ENCODE measurements at places on chromosomes 4 and X.

DNA sequence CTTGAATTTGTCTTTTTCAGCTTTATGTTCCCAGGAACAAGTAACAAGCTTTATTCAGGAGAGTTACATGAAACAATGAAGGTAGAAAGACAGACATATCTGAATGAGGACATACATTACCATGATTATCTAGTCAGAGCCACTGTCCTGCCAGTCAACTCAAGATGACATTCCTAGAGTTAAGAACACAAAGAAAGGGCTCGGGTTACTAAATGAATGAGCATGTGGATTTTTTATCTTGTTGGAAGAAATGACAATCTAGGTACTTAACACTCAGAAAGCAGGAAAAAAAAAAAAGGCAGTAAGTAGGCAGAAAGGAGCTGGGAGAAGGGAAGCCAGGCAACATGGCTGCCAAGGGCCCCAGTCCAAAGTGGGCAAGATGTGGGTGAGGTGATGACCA is 28.0 kb upstream of the PACRGL start:
- no peak for DNase-seq

DNA sequence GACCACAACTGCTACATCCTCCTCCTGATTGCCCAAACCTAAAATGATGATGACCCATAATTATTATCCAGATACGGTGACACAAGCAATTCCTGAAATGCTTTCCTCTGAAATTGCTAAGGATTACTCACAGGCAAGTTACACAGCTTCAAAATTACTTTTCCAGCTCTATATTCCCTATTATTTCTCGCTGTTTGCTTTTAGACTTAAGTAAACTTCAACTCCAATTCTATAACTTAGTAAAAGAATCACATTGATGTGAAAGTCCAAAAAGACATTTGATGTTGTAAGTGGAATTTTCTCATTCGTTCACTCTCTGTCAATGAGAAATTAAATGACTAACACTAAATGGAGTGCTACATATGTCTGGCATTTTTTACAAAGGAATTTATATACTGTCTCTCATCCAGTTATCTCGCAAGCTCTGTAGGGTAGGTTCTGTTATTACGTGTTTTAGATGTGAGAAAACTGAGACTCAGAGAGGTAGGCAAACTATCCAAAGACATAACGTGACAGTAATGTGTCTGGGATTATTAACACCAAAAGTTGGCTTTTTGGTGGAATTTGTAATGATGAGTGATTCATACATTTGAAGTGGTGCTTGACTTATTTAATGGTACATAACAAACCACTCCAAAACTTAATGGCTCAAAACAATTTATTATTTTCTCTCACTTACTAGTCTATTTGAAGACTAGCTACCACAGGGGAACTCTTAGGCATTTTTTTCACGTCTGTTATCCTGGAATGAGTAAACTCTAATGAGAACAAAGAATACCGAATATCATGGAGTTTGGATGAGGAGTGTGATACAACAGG is 31.5 kb downstream of the PALLD start:
- peak; percentile 82 for DNase-seq

DNA sequence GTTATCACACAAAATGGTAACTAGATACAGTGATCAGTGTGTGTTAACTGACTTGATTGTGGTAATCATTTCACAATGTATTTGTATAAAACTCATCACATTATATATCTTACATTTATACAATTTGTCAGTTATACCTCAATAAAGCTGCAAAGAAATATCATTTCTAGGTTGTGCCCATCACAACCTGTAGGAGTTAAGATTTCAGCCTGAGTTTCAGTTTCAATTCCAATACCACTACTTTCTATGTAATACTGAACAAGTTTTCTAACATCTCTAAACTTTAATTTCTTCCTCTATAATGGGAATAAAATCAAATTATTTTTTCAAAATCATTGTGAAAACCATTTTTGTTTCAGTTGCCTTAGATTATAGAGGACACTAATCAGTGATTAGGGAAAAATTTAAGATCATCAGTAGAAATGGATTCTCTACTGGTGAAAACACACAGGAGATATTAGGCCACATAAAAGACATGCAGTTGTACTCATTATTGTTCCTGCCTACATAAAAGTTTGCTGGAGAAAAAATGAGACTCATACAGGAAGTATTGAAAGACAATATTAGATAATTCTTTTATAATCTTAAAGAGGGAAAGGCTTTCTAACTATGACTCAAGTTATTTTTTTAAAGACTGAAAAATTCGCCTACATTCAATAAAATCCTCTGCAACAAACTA is 18.4 kb upstream of the TBC1D1 start:
- DNase-seq: no peak

DNA sequence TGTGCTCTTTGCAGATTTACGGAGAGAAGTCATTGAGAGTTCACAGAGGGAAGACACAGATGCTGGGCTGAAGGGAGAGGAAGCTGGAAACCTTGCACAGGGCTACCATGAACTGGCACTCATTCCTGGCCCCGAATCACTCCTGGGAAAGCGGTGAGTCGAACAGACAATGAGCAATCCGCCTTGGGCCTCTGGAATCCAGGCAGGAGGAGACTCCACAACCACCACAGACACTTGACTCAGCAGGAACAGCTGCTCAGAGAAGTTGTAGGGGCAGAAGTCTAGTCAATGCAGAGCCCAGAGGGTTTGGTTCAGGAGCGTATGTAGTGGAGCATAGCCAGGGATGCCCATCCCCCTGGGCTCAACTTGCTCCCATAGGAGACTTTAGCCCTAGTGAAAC is 62.8 kb upstream of the GRIA3 start:
- DNase-seq: peak; percentile 49

DNA sequence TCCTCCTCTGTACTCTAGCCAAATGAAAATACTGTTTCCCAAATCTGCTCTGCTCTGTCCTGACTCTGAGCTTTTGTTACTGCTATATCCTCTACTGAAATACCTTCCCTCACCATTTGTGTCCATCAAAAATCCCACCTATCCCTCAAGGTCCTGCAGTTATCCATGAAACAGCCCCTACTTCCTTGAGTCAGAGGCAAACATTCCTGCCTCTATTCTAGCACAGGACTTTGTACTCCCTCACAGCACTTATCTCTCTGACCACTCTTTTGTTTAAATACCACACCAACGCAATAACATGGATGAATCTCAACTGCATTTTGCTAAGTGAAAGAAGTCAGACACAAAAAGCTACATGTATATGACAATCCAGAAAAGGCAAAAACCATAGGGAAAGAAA is 10.5 kb upstream of the RNF128 start:
- DNase-seq: no peak

DNA sequence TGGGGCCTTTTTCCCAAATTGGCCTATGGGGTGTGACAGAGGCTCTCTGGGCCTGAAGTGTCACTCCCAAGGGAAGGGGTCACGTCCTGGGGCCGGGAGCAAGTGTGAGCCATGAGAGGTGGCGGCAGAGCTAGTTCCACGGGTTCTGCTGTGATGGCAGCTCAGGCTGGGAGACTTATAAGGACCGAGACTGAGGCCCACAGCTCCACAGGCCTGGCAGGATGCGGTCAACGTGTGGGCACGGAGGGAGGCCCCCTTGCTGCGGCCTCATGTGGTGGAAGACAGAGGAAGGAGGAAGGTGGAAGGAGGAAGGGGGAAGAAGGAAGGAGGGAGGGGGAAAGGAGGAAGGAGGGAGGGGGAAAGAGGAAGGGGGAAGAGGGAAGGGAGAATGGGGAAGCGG is 7.2 kb upstream of the CPLX1 start:
- DNase-seq: no peak

DNA sequence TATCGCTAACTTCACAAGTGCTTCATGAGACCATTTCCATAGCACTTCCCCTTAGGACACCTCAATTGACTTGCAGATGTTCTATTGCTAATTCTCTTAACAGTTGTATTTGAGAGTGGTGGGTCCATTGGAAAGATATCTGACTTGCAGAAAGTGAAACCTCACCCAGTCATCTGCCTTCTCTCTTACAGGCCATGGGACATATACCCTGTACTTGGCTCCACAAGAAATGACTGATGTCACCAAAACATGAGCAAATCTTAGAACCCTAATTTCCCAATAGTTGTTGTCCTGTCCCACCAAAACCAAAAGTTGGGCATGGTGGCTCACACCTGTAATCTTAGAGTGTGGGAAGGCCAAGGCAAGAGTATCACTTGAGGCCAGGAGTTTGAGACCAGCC is 101.9 kb upstream of the MAML3 start:
- DNase-seq: no peak

GRCh38 chr4:106160560-106160959 is 155.4 kb downstream of the TBCK start:
- no peak for DNase-seq

DNA sequence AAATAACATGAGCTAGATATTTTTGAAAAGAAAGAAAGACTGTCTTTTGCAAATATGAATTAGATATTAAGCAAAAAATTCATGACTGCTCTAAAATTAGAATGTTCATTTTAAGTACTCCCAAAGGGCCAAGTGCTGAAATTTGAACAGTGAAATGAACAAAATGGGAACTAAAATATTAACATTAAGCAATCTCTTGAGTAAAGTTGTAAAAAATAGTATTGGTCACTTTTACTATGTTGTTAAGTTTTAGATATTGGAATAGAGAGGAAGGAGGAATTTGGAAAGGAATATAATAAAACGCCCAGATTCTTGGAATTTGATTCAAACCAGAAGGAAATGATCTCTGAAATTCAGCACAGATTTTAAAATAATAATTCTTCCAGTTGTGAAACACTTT is 125.9 kb upstream of the ANK2 start:
- no peak for DNase-seq

GRCh38 chrX:13248867-13249486 is 70.9 kb downstream of the ATXN3L start:
- peak; percentile 63 for DNase-seq

DNA sequence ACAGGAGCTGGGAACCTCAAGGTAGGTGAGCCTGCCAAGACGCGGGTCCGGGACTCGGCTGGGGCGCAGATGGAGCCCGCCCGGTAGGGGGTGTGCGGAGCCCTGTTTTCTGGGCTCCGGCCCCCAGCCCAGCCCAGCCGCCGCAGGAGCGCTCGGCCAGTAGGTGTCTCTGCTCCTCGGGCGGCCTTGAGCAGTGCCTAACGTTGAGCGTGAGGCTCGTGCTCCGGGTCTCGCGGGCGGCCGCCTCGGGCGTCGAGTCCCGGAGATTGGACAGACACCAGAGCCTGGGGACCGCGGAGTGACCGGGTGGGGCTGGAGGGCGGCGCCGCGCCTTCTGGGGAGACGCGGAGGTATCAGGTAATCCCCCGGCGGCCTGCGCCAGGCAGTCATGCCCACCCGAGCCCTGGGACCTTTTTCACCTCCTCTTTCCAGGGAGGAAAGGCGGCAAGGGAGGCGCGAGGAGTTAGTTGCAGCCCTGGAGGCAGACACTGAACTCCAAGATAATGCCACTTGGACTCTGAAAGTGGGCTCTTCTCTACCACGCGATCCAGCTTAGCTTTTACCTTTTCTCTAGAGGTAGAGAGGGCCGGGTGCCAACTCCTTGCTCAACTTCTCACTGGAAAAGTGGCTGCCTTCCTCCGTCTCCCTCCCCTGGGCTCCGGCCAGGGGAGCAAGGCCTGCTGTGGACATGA is 14.5 kb upstream of the FGG start:
- peak; percentile 49 for DNase-seq

DNA sequence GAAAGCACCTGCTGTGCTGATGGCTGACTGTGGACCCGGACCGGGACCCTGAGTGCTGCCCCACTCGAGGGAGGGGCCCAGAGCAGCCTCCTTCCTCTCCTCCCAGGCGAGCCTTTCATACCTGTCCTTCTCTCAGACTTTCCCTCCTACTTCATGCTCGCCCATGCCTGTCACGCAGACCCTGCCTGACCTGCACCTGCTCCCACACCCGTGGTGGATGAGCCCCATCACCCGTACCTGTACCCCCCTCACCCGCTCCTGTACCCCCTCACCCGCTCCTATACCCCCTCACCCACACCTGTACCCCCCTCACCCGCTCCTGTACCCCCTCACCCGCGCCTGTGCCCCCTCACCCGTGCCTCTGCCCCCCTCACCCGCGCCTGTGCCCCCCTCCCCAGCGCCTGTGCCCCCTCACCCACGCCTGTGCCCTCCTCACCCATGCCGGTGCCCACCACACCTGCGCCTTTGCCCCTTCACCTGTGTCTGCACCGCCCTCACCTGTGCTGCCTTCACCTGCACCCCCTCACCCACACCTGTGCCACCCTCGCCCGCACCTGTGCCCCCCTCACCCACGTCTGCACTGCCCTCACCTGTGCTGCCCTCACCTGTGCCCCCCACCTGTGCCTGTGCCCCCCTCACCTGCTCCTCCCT is 5.8 kb downstream of the MAEA start:
- DNase-seq: no peak

DNA sequence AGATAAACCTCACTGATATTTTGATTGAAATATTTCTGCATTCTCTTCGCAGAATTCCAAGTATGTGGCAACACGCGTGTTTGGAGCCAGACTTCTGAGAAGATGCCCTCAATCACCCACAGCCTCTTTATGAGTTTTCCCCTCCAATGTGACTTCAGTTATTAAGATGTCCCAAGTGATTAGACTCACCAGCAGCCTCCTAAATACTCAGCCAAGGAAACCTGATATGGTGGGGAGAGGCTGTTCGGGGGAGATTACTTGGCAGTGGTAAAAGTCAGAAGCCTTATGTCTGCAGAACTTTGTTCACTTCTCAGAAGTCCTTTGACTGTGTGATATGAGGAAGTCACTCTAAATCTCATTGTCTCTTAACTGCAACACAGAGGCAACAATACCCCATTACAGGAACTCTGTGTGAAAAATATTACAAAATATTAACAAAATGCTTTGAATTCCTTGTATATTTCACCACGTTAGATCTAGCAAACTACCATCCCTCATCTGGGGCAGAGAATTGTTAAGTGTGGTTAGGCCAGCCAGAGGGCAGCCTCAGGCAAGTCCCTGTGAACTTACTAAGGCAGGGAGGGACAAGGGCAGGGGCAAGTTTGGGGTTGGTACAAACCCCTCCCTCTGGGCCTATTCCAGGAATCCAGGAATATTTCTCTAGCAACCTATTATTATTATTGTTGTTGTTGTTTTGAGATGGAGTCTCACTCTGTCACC is 151.4 kb upstream of the USP9X start:
- peak; percentile 78 for DNase-seq

DNA sequence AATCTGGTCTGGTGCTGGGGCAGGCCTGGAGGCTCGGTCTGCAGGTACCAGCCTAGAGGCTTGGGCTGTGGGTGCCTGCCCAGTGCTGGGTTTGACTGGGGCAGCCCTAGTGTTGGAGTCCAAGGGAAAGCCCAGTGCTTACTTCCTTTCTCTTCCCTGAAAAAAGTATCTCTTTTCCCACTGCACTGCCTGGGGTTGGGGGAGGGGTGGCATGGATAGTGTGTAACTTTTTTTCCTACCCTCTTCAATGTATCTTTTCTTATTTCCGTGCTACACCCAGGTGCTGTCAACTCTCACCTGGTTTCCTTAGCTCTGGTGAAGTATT is 21.6 kb downstream of the KANTR start:
- no peak for DNase-seq
